ENCODE measurements at places on chromosomes 5 and 9.

- DNase-seq: peak; percentile 81
Measured at GRCh38 chr9:133979273-133979920, 12.7 kb downstream of the VAV2 start.

- DNase-seq: no peak
Measured at GRCh38 chr5:1228120-1228519, 2.9 kb downstream of the SLC6A18 start.

DNA sequence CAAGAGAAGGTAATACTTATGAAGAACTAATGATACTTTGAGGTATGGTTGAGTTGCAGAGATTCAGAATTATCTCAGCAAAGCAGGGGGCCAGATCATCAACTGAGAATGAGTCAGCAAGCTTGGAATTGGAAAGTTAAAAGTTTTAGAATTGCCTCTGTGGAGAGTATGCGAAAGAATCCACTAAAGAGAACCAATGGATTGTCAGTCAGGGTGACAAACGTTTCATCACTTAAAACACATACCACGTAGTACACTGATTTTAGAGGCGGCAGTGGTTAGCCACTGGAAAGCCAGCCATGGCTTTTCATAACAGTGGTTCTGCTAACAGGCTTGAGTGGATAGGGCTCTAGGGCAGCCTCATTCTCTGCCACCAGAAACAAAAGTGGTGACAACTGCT lies 30.7 kb downstream of the AOPEP start:
- no peak for DNase-seq

- peak; percentile 60 for DNase-seq
Measured at GRCh38 chr9:6955251-6955921, 197.6 kb downstream of the KDM4C start.

GRCh38 chr9:33202018-33202417 lies 34.9 kb upstream of the B4GALT1 start:
- no peak for DNase-seq

DNA sequence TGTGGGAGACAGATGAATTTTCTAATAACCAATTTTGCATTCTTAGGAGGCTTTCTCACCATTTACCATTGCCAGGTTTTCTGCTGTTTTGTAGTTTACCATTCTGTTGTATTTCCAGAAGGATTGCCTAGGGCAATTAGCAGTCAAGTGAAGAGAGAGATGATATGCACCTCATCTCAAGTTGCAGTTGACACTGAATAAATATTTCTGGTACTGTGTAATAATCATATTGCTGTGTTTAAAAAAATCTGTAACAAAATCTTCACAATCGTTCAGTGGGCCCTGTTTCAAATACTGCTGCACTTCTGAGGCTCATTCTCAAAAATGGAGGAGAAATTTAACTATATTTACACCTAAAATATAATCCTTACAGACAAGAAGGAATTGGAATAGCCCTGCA lies 706.1 kb upstream of the PTPRD start:
- no peak for DNase-seq

- peak; percentile 62 for DNase-seq
Measured at GRCh38 chr5:78930721-78931120, 54.4 kb downstream of the ARSB start.

- no peak for DNase-seq
Measured at GRCh38 chr9:127937056-127937387, 632 bp downstream of the DPM2 start.

DNA sequence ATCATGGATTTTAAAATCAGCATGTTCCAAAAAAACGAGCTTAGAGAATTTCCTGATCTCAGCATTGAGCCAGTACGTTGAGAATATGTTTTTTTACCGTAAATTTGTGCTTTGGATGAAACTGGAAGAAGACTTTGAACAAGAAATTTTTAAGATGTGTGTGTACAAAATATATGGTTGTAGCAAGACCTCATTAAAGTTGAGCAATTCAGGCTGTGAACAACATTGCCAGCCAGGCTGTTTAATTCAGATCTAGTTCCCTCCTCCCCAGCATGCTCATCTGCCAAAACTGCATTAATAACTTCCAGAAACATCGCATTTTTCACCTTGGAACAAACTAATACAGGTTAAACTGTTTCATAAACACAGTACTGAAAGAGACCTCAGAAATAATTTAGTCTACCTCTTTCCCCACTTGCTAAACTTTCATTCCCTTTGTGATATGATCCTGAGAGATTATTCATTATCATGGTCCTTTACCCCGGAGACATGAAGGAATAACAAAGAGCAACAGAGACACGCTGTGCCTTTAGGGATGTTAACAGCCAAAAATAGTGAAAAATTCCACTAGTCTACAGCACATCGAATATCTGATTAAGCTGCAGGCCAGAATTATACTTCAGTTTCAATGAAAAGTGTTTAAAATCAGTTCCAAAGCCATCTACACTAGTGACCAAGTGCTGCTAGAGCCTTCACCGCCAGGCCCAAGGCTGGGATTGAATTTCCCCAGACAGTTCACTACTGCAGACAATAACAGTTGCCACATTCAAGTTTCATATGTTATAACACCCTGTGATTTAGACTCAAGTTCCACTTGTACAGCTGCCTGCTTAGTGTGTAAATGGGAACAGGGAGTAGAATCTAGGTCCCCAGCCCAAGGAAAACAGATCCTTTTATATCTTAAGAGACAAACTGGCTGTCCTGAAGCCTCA lies 89.6 kb downstream of the EFNA5 start:
- DNase-seq: peak; percentile 34

DNA sequence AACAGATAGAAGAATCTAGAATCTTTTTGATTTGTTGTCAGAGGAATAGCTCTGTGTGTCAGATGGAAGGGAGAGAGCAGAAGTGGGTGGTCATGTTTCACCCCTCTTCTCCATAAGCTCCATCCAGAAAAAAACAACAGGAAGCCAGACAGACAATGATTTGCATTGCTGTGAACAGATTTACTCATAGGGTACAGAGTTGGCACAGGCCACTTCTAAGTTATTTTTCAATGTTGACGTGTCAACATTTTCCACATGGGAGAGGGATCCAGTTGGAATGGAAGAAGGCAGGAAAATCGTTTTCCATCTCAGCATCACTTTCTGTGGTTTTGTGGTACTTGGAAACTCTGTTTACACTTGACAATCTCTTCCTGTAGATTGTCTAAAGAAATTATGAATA lies 86.7 kb downstream of the INSYN2B start:
- no peak for DNase-seq

- no peak for DNase-seq
Measured at GRCh38 chr5:134111741-134112647, 2.5 kb upstream of the TCF7 start.

- no peak for DNase-seq
Measured at GRCh38 chr5:566636-567309, 42.5 kb upstream of the SLC9A3 start.

GRCh38 chr5:158485604-158486081 lies 614.1 kb downstream of the EBF1 start:
- peak; percentile 78 for DNase-seq

GRCh38 chr9:68777070-68777763 lies 72.2 kb downstream of the PIP5K1B start:
- no peak for DNase-seq

DNA sequence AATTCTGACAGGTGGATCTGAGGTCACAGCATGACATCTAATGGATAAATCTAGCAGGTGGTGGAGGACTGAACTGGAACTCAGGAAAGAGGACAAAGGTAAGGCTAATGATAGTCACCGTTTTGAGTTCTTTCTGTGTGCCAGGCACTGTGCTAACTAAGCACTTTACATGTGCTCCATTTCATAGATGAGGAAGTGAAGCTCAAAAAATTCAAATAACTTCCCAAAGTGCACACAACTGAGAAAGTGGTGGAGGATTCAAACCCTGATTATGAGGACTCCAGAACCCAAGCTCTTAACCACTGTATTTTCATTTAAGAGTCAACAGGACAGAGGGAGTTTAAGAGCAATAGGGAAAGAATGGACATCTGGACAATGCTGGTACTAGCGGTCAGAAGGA lies 7.1 kb upstream of the DELE1 start:
- DNase-seq: no peak

DNA sequence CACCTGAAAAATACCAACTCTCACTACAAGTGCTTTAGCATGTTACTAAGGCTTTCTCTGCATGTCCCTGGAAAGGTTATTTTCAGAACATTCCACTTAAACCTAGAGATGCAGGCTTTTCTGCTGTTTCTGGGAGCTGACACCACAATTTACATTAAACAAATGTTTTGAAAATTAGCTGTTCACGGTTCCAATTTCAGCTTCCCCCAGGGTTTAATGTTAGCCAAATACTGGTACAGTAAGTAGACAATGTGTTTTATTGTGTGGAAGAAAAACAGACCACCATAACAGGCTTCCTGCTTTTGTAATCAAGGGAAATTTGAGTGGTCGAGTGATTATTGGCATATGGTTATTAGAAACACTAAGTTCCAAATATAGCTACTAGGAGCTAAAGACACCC lies 32.0 kb downstream of the MACROH2A1 start:
- DNase-seq: no peak

DNA sequence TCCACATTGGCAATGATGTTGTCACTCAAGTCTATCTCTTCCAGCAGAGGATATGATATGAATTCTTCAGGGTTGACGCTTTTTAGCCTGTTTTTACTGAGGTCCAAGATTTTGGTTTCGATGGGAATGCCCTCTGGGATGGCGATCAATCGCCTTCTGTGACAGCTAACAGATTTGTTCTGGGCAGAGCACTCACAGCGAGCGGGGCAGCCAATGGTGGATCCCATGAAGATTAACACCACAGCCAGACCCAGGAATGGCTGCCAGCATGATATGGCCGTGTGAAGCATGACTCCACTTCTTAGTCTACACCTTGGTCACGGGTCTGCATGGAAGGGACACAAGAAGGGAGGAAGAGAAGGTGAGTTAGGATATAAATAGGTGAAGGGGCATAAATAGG lies 377.1 kb upstream of the C9orf72 start:
- DNase-seq: no peak

DNA sequence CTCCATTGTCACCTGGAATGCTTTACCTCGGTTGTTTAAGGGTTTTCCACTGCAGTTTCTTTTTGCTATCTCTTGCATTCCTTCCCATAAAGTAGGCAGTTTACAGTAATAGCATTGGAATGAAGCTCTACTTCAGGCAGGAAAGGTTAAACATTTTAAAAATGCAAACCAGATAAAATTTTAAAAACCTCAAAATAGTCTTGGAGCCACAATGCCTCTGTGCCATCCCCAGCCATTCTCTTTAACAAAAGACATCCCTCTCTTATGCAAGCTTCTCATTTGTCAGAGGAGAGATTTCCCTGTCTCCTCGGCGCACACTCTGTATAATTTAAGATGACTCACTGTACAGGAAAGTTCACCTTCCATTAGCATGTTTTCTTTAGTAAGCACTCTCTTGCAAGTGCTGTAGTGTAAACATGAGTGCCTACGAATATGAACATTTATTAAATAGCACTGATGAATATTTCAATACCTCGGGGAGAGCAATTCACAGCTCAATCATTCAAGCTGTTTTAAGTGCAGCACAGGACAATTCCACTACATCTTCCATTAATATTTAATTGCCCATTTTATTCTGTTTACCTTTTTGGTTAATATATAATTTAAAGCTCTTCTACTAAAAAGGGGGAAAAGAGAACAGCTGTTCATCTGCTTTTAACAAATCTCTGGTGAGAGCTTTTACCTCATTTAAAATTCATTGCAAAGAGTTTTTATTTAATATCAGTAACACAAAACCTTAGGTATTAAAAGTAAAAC lies 343.6 kb downstream of the SPATA31D1 start:
- peak; percentile 71 for DNase-seq

DNA sequence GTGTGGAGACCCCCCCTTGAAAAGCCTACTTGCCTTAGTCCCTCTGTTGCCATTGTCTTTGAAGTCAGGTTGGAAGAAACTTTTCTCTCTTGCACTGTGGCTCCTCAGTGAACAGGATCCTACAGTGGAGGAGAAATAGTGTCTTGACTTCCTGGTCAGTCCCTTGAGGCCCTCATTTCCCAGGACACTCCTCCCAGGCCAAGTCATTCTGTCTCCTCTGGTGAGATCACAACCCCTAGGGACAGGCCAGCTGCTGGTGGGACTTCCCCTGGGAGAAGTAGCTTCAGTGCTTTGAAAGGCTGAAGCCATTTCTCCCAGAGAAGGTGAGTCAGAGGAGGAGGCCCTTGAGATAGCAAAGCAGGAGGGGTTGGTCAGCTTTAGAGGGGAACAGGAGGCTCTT lies 10.1 kb upstream of the GRIA1 start:
- DNase-seq: no peak

DNA sequence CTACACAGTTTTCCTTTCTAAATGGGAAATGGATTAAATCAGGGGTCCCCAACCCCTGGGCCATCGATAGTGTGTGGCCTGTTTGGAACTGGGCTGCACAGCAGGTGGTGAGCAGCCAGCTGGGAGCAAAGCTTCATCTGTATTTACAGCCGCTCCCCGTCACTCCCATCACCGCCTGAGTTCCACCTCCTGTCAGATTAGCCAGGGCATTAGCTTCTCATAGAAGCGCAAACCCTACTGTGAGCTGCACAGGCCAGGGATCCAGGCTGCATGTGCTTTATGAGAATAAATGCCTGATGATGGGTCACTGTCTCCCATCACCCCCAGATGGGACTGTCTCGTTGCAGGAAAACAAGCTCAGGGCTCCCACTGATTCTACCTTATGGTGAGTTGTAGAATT lies 41.2 kb upstream of the FLT4 start:
- peak; percentile 47 for DNase-seq

DNA sequence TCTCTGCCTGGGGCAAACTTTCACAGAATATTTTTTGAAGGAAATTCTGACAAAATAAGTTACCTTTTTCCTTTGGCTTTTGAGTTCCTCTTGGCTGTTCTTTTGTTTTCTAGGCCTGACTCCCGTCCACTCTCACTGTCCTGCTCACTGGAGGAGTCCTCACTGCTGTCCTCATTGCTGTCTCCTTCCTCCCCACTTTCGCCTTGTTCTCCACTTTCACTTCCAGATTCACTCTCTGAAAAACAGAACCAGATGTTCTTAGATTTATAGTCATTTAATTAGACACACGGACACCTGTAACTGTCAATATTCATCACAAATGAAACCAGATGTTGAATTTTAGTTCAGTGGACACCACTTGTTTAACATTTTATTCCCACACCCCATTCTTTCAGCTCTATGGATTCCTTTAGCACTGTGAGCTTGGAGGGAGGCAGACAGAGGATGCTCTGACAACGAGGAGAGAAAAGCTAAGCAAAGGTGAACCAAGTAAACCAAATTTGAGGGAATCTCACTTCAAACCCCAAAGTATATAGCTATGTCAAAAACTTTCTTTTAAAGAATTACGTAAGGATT lies 180.7 kb downstream of the AP3B1 start:
- peak; percentile 14 for DNase-seq

GRCh38 chr9:120741191-120741590 lies 26.9 kb upstream of the MEGF9 start:
- no peak for DNase-seq

GRCh38 chr9:80066931-80067330 lies 495.2 kb downstream of the TLE4 start:
- peak; percentile 68 for DNase-seq

GRCh38 chr9:133981589-133981957 lies 10.6 kb downstream of the VAV2 start:
- DNase-seq: no peak

GRCh38 chr5:103450333-103451061 lies 112.1 kb downstream of the NUDT12 start:
- no peak for DNase-seq

GRCh38 chr9:90025816-90026215 lies 421.0 kb downstream of the GADD45G start:
- DNase-seq: no peak

Measured in eye (tissue), 1 donor.